ENCODE measurements at places on chromosomes 4 and X.

- no peak for DNase-seq
These were observed 67.2 kb upstream of the TENM3 start for GRCh38 chr4:182175788-182176519.

DNA sequence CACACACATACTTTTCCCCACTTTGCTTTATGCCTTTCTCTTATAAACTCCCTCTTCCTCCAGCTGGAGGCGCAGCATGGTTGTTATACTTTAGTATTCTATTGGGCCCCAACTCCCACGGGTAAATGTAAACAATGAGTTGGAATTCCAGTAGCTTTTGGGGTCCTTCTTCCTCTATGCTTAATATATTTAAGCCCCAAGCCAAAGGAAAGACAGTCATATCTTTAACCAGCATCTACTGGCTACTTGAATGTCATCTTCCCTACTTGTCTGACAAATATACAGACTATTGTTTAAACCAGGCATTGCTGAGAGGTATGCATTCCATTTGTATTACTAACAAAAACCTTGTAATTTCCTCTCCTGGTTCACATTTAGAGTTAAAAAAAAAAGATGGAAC is 72.9 kb downstream of the WDR19 start:
- DNase-seq = no peak

DNA sequence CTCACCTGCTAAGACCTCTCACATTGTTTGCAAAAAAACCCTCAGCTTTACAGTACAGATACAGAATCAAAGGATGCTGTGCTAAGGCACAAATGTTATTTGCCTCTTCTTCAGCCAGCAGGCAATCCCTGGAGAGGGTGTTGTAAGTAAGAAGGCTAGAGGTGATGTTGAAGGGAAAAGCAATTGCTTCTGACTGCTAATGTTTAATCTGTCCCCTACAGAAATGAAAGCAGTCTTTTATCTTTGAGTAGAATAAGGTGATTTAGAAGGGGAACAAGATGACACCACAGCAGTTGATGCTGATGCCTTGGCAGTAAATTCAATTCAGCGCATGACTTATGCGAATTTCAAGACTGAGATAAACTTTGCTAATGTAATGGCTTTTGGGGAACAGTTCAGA is 1064.8 kb upstream of the IGFBP7 start:
- DNase-seq = no peak

- DNase-seq = no peak
These were observed 75.7 kb downstream of the ANKRD50 start for GRCh38 chr4:124636788-124637187.

- no peak for DNase-seq
These were observed 42.8 kb downstream of the PDE5A start for GRCh38 chr4:119585771-119586170.

- no peak for DNase-seq
These were observed 4.4 kb downstream of the CTAG2 start for GRCh38 chrX:154648931-154649330.

DNA sequence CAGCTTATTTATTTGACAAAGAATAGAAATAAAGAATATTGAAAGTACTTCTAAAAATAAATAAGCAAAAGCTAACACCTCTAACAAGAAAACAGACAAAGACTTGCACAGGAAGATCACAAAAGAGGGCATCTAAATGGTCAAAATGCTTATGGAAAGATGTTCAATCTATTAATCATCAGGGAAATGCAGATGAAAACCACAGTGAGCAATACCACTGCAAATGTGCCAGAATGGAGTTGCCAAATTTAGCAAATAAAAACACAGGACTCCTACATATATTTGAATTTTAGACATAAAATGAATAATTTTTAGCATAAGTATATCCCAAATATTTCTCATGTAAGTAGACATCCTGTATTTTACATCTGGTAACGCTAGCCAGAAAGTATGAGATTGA is 56.1 kb upstream of the HPGD start:
- no peak for DNase-seq

GRCh38 chrX:14926471-14926870 is 53.2 kb downstream of the MOSPD2 start:
- no peak for DNase-seq

- DNase-seq = no peak
These were observed 77.3 kb upstream of the NOCT start for GRCh38 chr4:138938366-138938690.

DNA sequence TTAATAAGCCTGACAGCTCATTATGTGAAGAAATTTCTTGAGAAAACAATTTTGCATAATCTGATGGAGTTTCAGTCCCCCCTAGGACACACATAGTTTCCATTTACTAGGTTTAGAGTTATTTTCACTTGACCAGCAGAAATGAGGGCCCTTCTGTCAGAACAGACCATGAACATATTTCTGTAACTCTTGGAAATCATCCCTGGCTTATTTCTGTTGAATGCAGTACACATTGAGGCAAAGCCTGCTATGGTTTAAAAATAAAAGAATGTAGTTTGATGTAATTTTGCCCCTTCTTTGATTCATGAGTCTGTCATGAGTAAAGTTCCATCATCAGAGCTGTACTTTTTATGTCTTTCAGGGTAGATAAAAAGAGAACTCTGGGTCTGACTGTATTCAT is 104.6 kb upstream of the ETNPPL start:
- DNase-seq = no peak

GRCh38 chr4:37748485-37748884 is 62.3 kb upstream of the RELL1 start:
- no peak for DNase-seq

- DNase-seq = no peak
These were observed 45.7 kb upstream of the AGA start for GRCh38 chr4:177487977-177488376.

DNA sequence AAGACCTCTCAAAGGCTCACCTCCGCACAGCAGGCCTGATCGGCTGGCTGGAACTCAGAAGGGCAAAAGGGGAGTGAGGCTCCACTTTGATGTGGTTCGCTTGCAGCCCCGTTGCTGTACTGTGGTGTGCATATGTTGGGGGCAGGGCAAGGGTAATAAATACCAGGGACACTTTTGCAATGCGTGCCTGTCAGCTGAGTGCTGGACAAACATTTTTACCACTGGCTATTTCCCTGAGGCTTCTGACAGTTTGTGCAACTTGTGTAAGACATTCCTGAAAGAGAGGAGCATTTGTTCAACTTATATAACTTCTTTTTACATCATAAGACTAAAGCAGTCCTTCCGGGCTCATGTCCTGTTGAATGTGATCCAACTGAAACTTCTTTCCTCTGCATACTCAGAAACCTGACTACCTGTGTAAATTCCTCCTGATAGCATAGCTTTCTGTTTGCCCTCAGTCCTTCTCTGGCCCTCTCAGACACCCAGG is 82.3 kb downstream of the SPRY1 start:
- no peak for DNase-seq

GRCh38 chrX:2848871-2849301 is 20.2 kb downstream of the GYG2 start:
- no peak for DNase-seq
